NCI-H2029 treated with DMSO at 0.1 percent for 48 hours (cell line): ENCODE measurements at places on chromosomes 12 and 14.

DNA sequence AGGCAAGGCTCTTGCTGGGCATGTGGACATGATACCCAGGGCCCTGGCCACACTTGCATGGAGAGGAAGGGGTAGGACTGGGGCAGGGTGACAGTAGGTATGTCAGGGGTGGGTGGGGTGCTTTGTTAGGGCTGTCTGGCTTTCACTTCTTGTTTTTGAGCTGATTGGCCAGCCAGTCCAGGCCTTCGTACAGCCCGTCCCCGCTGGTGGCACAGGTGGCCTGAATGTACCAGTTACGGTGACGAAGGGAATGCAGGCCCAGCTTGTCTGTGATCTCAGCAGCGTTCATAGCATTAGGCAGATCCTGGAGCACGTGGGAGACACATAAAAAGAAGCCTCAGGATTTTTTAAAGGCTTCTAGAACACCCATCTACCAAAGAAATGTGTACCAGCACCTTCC is 13.5 kb upstream of the FKBP11 start:
- DNase-seq, result no peak

- no peak for DNase-seq
These were observed 99.9 kb downstream of the C12orf50 start for GRCh38 chr12:87929346-87929745.

GRCh38 chr12:127150956-127151355 is 1116.0 kb upstream of the TMEM132C start:
- no peak for DNase-seq

DNA sequence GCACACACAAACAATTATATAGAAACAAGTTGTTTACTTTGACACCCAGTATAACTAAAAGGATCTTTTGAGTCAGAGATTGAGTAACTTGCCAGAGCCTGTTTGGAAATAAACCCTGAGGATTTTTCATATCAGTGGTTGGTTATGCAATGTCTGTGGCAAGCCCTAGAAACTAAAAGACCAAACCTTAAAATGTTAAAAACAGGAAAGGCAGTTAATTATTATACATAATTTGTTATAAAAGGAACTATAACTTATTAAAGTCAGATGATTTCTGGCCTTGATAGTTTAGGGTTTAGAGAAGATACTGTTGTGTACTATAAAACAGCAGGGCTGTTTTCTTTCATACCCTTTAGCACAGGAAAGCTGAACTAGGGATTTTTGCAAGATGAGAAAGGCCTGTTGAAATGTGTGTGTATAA is 44.1 kb downstream of the PSEN1 start:
- no peak for DNase-seq

- DNase-seq, result no peak
These were observed 1.4 kb upstream of the CCDC85C start for GRCh38 chr14:99605299-99605961.

- no peak for DNase-seq
These were observed 31.7 kb downstream of the RASAL1 start for GRCh38 chr12:113103756-113104450.

DNA sequence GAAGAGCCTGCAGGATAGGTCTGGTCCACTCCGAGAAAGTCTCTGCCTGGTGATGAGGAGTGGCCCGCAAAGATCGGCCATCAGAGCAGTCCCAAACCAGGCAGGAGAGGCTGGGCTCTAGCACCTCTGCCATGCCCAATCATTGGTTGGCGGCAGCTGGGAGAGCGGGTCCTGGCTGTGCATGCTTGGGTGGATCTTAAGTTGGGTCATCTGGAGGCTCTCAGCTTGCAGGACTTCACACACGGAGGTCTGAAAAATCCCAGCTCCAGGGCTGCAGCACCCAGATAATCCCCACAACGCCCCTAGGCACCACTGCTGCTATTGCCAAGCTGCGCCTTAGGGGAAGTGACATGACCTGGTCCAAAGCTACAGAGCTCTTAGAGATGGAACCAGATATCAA is 766.7 kb upstream of the TBX3 start:
- DNase-seq, result no peak

- no peak for DNase-seq
These were observed 40.1 kb upstream of the STRAP start for GRCh38 chr12:15842108-15842507.

DNA sequence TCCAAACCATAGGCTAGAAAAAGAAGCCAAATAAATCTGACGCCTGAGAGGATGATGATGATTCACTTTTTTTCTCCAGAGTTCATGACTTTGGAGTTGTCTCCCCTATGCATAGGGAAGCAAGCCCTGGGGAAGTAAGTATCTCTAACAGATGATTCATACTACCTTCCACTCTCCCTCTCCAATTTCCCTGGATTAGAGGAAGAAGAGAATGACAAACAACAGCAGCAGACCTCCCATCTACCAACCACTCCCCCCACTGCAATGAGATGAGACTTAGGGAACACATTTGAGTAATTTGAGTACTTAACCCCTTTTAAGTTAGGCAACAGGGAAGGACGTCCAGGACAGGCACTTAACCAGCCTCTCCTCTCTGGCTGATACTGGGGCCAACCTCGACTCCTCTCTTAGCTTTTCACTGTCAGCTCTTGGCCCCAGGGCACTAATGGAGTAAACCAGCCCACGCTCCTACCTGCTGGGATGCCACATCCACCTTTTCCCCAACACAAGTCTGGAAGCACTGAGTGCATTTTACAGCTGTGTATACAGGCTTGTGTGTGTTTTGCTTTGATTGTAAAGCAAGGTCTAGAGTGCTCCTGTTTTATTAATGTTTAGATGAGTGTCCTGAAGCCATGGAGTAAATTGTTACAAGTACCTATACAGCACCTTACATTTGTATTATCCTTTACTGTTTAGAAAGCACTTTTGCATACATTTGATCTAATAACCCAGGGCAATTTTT is 180.7 kb downstream of the PHLDA1 start:
- DNase-seq, result no peak

DNA sequence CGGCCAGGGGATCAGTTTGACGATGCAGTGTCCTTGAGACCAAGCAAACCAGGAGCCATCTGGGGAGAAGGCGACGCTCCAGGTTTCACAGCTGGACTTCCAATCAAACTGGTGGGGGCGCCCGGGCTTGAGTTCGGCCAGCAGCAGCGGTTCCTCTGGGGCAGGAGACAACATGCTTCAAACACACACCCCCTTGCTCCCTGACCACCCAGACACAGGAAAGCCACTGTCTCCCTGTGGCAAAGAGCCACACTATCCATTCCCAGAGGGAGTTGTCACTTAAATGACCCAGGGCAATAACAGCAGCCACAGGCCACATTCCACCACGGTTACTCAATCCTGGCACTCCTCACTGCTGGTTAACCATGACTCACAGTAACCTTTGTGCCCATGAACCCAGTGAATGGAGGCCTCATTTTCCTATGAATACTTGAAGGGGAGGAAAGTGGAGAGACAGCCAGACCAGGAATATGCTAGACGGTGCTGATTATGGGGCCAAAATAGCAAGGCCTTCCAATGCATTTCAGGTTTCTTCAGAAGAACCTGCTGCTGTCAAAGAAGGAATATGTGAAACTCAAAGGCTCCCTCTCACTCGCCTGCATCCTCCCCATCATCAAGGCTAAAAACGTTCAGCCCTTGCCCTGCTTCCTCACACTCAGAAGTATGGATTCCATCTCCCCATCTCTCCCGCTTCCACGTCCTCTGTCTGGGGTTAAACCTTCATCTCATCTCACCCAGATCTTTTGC is 8.5 kb downstream of the WSB2 start:
- DNase-seq, result no peak

- DNase-seq, result no peak
These were observed 176.7 kb downstream of the PAH start for GRCh38 chr12:102740141-102740955.

- no peak for DNase-seq
These were observed 138.5 kb downstream of the ESRRB start for GRCh38 chr14:76514213-76514998.

- DNase-seq, result no peak
These were observed 347.3 kb downstream of the AACS start for GRCh38 chr12:125412506-125412905.

- DNase-seq, result no peak
These were observed 30.5 kb downstream of the CLEC2D start for GRCh38 chr12:9699898-9700605.
